ENCODE measurements at places on chromosomes 5 and 9.

DNA sequence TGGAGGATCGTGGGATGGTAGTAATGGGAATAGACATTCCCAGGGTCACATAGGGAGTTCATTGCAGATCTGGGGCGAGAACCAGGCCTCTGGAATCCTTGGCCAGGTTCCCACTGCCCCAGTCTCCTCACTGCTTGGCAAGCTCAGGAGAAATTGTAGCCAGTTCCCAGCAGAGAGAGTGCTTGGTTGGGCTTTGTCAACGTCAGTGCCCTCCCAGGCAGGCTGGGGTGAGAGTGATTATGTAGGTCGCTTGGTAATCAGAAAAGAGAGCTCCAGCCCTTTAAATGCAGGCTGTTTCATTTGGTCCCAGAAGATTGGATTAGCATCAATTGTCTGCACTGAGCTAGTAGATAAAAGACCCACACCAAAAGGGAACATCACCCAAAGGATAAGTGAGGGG, 51.8 kb upstream of the GALNT10 start:
- no peak for DNase-seq

GRCh38 chr5:173895401-173896165, 7.4 kb downstream of the CPEB4 start:
- no peak for DNase-seq

- no peak for DNase-seq
Observed at GRCh38 chr5:180915924-180916323, 17.0 kb downstream of the BTNL8 start.

DNA sequence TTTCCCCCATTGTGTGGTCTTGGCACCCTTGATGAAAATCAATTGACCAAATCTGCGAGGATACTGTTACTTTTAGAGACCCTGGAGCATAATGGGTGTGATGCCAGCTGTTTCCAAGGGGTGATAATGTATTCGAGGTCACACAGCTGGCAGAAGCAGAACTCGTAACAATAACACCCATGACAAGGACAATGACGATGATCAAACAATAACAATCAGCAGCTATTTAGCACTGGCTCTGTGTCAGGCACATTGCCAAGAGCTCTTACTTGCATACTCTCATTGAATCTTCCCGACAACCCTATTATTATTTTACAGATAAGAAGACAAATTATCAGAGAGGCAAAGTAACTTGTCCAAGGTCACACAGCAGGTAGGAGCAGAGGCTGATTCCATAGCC, 223.7 kb upstream of the MSX2 start:
- DNase-seq: no peak

GRCh38 chr5:149301744-149302380, 30.2 kb downstream of the AFAP1L1 start:
- no peak for DNase-seq

- DNase-seq: no peak
Observed at GRCh38 chr9:129400001-129400970, 220.6 kb downstream of the C9orf50 start.

- no peak for DNase-seq
Observed at GRCh38 chr5:141095263-141095641, 837 bp downstream of the PCDHB2 start.

GRCh38 chr5:61575103-61575502, 243.0 kb downstream of the ZSWIM6 start:
- no peak for DNase-seq

DNA sequence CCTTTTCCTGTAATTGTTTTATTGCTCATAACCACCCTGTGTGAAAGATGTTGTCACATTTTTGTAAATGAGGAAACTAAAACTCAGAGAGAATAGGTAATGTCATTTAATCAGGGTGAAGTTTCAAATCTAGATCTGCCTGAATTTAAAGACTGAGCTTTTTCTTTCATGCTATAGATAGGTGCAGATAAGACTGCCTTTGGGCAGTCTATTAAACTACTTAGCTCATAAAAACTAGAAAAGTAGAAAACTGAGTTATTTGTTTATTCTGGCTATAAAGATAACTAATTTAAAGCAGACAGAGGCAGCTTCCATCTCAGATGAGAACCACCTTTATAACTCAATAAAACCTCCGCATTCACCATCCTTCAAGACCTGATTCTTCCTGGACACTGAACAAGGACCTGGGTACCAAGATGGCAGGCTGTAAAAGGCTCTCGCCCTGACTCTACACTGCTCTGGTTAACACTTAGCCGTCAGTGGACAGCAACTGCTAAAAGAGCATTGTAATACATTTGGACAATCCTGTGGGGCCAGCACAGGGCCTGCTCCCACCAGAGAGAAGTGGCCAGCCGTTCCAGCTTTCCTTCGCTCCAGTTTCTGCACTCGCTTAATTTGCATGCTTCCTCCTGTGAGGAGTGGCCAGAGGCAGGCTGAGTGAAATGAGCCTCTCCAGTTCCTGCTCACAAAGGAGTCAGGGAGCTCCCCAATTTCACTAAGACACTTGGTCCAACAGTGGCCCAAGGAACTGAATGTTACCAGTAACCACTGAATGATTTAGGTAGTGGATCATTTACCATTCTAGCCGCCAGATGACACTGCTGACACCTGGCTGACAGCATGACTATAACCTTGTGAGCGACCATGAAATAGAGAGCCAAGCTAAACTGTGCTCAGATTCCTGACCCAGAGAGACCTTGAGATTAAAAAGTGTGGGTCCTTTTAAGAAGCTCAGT, 566.4 kb downstream of the EFNA5 start:
- DNase-seq: no peak

DNA sequence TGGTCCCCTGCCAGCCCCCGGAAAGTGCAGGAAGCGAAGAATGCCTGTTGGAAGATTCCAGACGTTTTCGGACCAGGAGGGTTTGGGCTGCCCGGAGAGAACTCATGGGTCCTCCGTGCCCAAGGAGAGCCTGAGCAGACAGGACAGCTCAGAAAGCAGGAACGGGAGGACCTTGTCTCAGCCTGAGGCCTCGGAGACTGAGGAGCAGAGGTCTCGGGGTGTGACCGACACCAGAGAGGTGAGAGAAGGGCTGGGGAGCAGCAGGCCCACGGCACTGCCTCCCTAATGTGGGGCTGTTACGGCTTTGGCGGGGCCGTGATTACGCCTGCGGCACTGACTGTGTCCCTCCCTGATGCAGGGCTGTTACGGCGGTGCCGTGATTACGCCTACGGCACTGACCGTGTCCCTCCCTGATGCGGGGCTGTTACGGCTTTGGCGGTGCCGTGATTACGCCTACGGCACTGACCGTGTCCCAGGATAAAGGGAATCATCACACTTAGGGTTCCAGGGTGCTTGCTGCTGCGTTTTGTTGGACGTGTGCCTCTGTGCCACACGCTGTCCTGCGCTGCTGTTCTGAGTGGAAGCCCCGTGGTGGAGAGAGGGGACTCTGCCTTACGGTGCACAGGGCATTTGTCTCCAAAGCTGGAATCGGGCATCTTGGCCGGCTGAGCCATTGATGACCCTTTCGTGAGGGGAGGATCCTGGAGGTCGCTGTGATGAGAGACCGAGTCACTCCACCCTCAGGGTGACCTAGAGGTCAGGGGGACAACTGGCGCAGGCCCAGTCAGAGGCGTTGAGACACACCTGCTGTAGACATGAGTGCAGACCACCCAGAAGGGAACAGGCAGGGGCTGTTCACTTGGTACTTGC, 25.7 kb downstream of the CEP72 start:
- no peak for DNase-seq

- no peak for DNase-seq
Observed at GRCh38 chr9:88782931-88783710, 208.1 kb upstream of the S1PR3 start.

DNA sequence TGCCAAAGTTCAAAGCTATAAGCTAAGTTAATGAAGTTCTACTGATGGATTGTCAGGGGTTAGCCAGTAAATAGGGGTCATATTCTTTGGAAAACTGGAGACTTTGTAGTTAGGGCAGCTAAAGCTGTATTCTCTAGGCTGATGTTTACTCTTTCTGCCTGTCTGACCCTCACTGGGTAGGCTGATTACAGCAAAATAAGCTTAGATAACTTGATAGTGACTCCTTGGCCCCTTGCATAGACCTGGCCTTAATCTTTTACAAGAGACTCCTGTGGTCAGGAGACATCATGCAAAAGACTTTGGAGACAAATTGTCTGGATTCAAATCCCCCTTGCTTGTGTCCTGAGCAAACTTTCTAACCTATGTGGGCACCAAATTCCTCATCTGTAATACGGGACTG, 314.4 kb upstream of the MSX2 start:
- DNase-seq: no peak

DNA sequence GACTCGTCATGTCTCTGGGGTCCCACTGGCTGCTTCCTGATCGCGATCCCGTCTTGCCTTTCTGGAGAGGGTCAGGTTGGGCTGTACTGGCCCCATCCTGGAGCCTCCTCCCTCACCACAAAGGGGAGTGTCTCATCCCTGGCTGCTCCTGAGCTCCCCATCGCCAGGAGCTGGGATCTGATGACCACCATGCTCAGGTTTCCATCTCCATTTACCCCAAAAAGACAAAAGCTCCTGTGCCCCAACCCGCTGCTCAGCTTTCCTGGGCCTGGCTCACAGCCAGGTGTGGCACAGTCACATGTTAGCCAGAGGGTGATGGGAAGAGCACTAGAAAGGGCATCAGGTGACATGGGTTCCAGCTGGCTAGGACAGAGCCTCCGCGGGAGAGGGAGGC, 47.3 kb upstream of the CDKN2AIPNL start:
- no peak for DNase-seq

GRCh38 chr5:171899792-171900191, 106.6 kb downstream of the FBXW11 start:
- no peak for DNase-seq

- no peak for DNase-seq
Observed at GRCh38 chr9:130159057-130159456, 13.1 kb upstream of the NCS1 start.

GRCh38 chr5:76000582-76000981, 82.6 kb upstream of the SV2C start:
- no peak for DNase-seq

- no peak for DNase-seq
Observed at GRCh38 chr5:66701244-66701643, 105.1 kb downstream of the MAST4 start.

DNA sequence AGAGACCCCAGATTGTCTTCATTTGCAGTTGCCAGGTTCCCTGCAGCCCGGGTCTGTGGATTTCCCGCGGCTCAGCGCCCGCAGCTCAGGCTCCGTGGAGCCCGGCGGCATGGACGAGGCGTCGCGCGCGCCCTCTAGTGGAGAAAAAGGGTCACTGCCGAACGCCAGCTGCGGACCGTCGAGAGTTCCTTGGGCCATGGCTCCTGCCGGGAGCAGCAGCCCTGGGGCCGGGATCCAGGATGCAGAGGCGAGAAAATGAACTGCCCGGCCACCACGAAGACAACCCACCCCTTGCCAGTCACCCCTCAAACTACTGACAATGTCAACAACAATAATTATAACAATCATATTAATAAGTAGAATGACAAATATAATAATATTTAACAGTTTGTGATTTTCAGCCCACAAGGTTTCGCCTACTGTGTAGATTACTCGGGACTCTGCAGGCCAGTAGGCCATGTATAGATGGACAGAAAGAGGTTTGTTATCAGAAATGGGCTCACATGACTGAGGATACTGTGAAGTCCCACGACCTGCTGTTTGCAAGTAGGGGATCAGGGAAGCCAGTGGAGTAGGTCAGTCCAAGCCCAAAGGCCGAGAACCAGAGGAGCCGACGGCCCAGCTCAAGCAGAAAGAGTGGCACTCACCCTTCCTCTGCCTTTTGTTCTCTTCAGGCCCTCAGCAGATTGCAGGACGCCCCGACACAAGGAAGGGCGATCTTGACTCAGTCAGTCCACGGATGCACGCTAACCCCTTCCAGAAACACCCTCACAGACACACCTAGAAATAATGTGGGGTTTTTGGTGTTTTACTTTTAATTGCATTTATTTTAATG, 43.1 kb downstream of the BOD1 start:
- DNase-seq: no peak
